ENCODE measurements at places on chromosomes 1 and 21.

DNA sequence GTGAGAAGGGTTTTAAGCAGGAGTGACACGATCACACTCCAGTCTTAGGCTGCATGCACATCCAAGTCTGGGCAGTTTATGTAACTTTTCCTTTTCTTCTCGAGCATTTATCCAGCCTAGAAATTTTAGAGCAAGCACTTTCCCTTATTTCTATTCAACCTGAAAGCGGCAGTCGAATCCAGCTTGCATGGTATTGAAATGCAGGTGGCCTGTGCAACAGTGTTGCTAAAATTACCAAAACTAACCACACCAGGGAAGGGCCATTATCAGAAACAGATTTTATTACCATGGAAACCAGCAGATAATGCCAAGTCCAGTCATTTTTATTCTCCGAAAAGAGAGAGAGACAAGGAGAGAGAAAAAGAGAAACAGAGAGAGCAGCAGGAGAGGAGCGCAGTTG lies 179.9 kb upstream of the ZC3H12A start:
- no peak for DNase-seq

DNA sequence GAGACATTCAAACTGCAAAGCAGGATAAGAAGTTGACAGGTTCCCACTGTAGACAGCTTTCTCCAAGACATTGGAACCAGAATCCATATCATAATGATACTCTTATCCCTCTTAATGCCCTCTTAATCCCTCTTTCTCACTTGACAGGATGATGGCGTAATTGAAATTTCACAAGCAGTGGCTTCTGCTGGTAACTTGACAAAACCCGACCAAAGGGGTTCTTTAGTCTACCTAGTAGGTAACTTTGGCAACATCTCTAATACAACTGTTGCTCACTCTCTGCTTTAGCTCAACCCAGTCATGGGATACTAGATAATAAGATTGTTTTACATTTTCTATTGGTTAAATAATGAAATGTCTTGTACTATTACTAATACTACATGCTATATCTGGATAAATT lies 34.7 kb downstream of the S100A10 start:
- DNase-seq: no peak

- DNase-seq: no peak
Measured at GRCh38 chr1:79808816-79809475, 802.4 kb upstream of the ADGRL4 start.

- DNase-seq: no peak
Measured at GRCh38 chr1:91689641-91690481, 189.2 kb downstream of the CDC7 start.

GRCh38 chr1:227780101-227781044 lies 35.1 kb upstream of the PRSS38 start:
- no peak for DNase-seq

DNA sequence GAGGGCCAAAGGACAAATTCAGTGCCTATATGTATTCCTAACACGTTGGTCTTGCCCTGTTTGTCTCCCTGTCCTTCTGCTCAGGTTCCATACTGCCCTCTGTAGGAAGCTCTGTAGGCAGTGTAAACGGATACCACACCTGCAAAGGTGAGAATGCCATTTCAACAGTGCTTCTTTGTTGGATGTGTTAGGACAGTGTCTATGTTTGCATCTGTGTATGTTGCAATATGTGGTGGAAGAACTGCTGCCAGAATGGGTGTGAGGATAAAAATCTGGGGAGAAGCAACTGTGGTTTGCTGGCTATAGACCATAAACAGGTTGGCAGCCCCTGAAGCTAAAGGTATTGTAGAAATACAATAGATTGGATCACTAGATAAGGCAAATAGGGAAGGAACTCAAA lies 113.1 kb upstream of the BMP8A start:
- peak; percentile 8 for DNase-seq

DNA sequence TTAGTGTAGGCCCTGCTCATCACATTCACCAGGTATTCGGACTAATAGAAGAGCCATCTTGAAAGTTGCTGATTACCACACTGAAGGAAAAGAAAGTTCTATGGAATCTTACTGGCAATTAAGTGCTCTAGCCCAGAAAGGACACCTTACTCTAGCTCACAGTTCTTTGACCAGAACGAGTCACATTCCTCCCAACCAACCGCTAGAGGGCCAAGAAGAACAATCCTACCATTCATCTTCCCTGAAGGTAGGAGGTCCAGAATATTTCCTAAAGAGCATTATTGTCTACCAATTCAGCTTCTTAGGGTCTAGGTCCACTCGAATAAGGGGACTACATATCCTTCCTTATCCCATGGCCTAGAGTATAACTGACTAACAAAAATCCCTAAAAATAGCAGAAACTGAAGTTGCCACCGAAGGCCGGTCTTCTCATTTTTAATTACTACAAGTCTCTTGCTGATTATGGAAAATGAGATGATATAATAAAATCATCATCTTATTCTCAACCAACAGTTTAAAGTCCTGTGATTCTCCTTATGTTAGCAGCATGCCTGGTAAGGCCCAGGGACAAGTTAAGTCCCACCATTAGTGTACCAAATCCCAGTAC lies 2.7 kb upstream of the FMO1 start:
- peak; percentile 55 for DNase-seq

GRCh38 chr21:45620201-45620923 lies 23.2 kb upstream of the PCBP3 start:
- DNase-seq: no peak

GRCh38 chr1:40078512-40079333 lies 18.3 kb downstream of the PPT1 start:
- peak; percentile 63 for DNase-seq

- DNase-seq: no peak
Measured at GRCh38 chr1:244294599-244295224, 157.0 kb downstream of the ADSS2 start.
